Stimulated activated naive B cell treated with anti-CD40 and anti-IgM and Interleukin-4, amounts not matched to agents 10 μg/mL and 1 μg/mL and 100 μg/mL, for 72 hours (primary cell): ENCODE measurements at places on chromosomes 4 and X.
A peak's percentile ranks its signal among the peaks of the same experiment; 100 is the strongest.

DNA sequence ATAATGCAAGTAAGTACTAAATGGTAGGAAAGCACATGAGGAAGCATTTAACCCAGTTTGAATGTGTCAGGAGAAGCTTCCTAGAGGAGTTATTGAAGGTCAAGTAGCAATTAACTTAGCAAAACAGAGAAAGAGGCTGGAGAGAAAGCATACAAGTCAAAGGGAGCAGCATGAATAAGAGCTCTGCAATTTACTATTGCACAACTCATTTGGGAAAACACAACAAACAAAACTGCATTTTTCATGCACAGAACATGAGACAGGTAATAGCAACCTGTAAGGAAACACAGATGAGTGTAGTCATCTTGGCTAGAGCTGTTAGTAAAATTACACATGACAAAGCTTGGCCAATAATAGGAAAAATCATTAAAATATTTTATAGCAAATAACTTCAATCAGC is 538.1 kb downstream of the PPP4R3C start:
- no peaks in the 10 kb centered on the region for H3K36me3 ChIP-seq
- H3K4me3 ChIP-seq: no peak overlapping the region
- no peaks in the 10 kb centered on the region for H3K4me1 ChIP-seq

- H3K27me3 ChIP-seq: no peaks in the 10 kb centered on the region
- H3K27ac ChIP-seq: peak overlapping the region; percentile 31
- peaks cover 20% of the 10 kb centered on the region for H3K4me1 ChIP-seq
- H3K4me3 ChIP-seq: peak overlapping the region; percentile 90
Observed at GRCh38 chrX:64204701-64205440, 637 bp downstream of the AMER1 start.

- DNase-seq: no peak
- no peak overlapping the region for H3K4me3 ChIP-seq
- H3K36me3 ChIP-seq: no peaks in the 10 kb centered on the region
- H3K4me1 ChIP-seq: peaks cover 13% of the 10 kb centered on the region
Observed at GRCh38 chrX:46838974-46839480, 2.2 kb downstream of the RP2 start.

DNA sequence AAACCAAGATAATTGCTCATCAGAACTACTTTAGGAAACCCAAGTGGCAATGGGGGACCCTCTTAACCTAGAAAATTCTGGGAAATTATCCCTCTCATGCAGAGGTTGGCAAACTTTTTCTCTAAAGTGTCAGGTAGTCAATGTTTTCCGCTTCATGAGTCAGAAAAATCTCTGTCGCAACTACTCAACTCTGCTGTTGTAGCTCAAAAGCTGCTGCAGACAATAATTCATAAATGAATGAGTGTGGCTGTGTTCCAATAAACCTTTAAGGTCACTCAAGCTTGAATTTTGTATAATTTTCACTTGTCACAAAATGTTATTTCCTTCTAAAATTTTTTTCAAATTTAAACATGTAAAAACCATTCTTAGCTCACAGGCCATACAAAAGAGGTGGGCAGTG is 193.4 kb upstream of the MID1 start:
- H3K36me3 ChIP-seq: no peaks in the 10 kb centered on the region
- H3K4me1 ChIP-seq: no peaks in the 10 kb centered on the region
- H3K4me3 ChIP-seq: no peak overlapping the region
- no peak for DNase-seq
- no peak overlapping the region for H3K27ac ChIP-seq
